IPS-NIHi11 (cell line): ENCODE measurements at places on chromosomes 5 and 9.

DNA sequence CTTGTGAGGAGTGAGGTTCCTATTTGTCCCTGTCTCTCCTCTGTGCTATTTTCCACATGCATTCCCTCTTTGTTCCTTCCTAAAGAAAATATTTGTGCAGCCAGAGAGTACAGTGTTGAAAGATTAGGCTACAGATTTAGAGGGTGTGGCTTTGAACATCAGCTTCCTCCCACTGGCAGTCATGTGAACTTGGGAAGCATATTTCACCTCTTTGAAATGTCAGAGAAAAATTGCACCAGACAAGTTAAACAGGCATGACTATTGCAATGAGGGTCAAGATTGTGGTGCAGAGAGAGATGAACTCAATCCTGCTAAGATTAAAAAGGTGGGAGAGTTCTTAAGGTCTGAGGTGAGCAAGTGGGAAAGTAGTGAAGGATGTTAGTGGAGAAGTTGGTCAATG lies 641.0 kb downstream of the DNAH5 start:
- no peak for DNase-seq

DNA sequence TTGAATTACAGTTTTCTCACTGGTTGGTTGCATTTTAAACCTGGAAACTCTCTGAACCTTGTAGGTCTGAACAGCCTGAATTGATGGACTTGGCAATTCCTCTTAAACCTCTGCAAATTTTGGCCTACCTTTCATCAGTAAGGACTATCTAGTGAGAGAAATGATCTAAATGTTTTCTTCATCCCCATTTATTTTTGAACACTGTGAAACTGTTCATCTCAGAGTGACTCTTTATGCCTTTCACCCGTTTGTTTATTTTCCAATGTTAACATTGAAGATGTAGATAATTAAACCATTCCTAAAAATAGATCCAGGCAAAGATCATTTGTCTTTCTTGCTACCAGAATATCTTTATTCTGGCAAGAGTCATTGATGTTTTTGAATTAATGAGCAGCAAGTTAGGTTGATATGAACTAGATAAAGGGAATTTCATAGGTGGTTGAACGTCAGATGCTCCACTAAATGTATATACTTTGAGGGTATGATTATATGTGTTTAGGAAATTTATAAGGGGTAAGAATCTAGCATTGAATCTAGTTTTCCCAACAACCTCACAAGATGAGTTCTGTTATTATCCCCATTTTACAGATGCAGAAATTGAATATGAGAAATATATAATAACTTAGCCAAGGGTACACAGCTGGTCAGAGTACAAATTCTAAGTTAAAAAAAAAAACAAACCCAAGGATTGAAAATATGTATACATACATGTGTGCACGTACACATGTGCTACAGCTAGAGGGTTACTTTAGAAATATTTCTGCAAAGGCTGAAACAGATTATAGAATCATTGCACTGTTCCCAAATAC lies 3.4 kb downstream of the CPEB4 start:
- DNase-seq = no peak

GRCh38 chr5:122400341-122400740 lies 88.3 kb downstream of the SNCAIP start:
- no peak for DNase-seq

GRCh38 chr9:98811051-98811650 lies 3.7 kb downstream of the GALNT12 start:
- DNase-seq = no peak

- DNase-seq = peak; percentile 66
These were observed 154.8 kb upstream of the TBC1D2 start for GRCh38 chr9:98410185-98410697.

GRCh38 chr5:353612-354580 lies 32.4 kb downstream of the AHRR start:
- DNase-seq = no peak

DNA sequence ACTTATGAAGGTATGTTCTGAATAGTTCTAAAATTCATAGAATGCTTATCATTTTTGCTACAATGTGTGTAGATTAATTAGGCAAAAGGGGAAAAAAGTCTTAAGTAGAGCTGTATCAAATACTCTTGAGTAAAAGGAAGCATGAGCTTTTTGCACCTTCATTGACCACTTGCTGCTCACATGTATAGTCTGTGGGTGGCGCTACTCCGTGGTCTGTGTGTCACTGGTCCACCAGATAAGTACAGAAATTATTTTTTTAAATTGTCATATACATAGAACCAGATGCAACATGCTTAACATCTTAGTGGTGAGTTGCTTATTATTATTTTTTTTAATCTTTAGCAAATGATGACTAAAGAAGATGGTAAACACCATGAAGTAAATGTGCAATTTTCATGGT lies 130.2 kb downstream of the MAN2A1 start:
- DNase-seq = no peak

DNA sequence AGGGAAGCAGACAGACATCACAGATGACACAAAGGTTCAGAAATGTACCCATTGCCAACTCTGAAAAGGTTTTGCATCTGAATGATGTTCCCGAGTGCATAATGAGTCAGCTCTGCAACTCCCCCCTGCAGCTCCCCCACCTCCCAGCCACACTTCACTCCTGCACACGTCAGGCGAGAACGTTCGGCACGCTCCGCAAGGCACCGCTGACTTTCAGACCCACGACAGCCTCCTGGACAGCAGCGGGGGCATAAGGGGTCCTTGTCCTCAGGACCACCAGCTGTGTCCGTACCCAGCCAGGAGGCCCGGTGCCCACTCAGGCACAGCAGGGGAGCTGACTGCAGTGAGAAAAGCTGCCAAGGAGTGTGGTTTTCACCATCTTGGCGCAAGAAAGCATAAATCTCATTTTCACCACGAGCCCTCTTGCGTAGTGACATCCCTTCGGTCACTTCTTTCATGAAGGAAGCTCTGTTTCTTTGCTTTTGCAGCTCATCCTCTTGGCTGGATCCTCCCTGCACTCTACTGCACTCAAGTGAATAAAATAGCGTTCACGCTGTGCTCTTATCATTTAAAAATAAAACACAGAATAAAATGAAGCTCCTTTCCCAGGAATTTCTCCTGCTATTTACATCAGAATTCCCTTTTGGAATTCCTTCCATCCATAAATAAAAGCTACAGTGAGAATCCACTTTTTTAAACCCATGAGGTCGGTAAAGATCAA lies 9.9 kb downstream of the GFPT2 start:
- DNase-seq = peak; percentile 60

DNA sequence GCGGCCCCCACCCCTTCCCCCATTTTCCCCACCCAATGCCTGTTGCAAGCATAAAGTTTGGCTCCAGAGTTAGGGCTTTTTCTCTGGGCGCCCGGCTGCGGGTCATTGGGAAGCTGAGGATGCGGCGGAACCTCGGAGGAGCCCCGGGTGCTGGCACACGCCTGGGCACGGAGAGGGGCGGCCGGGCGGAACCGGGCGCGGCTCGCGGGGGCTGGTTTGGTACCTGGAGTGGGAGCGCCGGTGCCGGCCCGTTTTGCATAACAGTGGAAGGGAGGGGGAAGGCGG lies 1.2 kb downstream of the PPARGC1B start:
- no peak for DNase-seq

DNA sequence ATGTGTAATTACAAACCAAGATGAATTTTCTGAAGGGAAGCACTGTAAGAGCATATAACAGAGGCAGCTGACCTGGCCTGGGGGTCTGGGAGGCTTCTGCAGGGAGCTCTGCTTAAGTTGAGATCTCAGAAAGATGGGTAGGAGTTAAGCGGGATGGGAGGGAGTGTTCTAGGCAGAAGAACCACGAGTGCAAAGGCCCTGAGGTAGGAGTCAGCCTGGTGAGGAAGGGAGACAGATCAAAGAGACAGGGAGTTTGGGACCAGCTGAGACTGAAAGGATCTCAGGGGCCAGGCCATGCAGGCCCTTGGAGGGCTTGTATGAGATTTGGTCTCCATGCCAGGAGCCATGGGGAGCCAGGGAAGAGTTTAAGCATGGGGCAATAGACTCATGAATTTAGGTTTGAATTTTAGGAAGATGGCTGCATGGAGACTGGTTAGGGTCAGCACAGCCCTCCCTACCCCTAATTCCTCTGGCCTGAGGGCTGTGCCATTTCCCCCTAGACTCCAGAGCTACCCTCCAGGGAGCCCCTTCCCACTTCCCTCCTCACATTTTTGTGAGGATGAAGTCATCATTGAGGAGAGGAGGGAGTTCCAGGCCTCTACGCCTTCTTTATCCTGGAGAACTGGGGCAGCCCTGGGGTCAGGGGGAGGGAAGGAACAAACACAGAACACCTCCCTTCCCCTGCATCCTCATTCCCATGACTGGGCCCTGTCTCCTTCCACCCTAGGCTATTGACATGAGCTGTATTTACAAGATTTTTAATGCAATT lies 4.8 kb upstream of the ARAP3 start:
- peak; percentile 16 for DNase-seq

GRCh38 chr5:142053426-142054151 lies 40.8 kb upstream of the GNPDA1 start:
- no peak for DNase-seq

GRCh38 chr5:76406673-76407072 lies 3.6 kb downstream of the IQGAP2 start:
- DNase-seq = no peak

- no peak for DNase-seq
These were observed 90.5 kb upstream of the RETREG1 start for GRCh38 chr5:16707168-16707868.

DNA sequence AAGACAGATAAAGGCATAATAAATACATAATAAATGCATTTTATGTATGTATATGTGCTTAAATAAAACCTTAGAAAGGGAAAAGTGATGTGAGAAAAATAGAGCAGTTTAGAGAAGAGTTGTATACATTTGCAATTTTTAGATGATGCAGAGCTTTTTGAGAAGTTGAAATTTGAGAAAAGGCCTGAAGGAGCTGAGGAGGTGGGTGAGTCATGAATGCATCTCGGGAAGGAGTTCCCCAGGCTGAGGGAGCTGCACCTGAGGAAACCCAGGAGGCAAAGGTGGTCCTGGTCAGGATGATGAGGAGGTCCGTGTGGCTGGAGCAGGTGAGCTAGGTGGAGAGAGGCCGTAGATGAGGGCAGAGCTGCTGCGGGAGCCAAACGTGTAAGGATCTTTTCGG lies 17.4 kb upstream of the CD180 start:
- DNase-seq = no peak

DNA sequence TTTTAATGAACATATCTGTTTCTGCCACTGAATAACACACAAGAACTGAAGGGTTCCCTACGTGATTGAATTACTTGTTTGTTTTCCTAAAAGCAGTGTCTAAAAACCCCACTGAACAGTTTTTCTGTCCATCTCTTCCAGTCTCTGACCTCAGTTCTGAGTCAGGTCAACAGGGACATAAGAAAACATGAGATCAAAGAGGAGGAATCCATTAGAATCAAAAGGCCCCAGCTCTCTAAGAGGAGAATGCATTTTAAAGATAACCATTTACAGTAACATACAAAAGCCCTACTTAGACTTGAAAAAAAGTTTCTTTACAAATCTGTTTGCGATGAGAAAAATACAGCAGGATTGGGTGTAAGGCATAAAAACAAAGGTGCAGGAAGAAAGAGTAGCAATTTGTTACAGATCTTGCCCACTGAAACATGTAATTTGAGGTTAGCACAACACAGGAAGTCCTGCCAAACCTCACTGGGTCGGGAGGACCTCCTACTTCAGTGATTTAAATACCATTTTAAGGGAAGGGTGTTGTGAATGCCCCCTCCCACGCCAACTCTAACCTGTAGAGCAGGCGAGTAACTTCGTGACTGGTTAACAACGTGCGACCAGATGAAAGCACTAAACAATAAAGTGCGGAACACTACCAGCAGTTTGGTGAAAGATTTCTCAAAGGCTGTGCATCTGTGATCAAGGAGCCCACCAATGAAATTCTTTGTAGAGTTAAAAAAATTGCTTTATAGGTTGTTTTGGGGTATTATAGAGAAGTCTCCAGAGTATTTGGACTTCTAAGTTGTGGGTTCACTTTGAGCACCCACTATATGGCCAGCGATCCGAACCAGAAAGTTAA lies 1.3 kb downstream of the QSOX2 start:
- no peak for DNase-seq

DNA sequence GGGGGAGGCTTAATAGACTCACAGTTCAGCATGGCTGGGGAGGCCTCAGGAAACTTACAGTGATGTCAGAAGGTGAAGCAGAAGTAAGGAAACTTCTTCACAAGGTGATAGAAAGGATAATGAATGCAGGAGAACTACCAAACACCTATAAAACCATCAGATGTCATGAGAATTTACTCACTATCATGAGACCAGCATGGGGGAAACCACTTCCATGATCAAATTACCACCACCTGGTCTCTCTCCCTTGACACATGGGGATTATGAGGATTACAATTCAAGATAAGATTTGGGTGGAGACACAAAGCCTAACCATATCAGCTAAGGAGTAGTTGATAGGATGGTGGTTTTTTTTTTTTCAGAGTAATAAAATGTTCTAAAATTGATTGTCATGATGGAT lies 201.8 kb downstream of the CDH12 start:
- no peak for DNase-seq

GRCh38 chr9:90034071-90034470 lies 429.3 kb downstream of the GADD45G start:
- no peak for DNase-seq

GRCh38 chr9:32394381-32395049 lies 10.1 kb downstream of the ACO1 start:
- DNase-seq = no peak

DNA sequence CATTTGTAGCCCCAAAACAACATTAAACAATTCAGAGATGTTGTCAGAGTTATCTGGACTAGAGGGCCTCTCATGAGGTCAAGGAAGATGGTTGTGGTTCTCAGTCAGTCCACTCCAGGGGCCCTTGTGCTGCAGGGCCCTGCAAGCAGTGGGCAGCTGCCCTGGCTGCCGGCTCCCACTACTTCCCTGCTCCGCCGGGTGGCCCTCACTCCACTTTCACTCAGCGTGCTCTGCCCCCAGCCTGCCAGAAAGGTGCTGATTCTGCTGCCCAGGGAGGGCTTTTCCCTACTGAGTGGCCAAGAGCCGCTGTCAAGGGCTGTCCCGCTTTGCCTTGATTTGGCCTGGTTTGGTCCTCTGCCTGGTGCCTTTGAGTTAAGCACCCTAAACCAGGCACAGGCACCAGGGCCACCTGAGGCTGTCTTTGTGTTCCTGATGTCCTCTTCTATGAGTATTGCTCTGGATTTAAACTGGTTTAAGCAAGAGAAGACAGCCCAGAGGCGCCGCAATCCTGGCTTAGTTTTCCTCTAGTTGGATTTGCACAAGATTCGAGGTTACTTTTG lies 117.2 kb downstream of the GADD45G start:
- DNase-seq = no peak

- DNase-seq = no peak
These were observed 35.3 kb upstream of the PHYKPL start for GRCh38 chr5:178267876-178268275.
